Fibroblast of lung (primary cell): ENCODE measurements at places on chromosomes 7 and 10. TPM values are rescaled to one million over a fixed set of nuclear protein-coding genes. Genes with fewer than 3 reads are reported as not detected.

CRYGN gene
- 0.26 and 0.50 TPM in 2 replicates for total RNA-seq

TMEM248 gene
- total RNA-seq = 59.6 and 65.7 TPM in 2 replicates

A1CF gene
- not detected in 2 replicates for total RNA-seq

CALY gene
- 0.26 TPM in 1 of 2 replicates, not detected in the other for total RNA-seq

IRF5 gene
- total RNA-seq = 0.33 TPM in 1 of 2 replicates, not detected in the other

PRF1 gene
- not detected in 2 replicates for total RNA-seq

SUGCT gene
- 6.7 and 16.5 TPM in 2 replicates for total RNA-seq
